SJSA1 (cell line): ENCODE measurements at places on chromosomes 7 and 10. TPM values are rescaled to one million over a fixed set of nuclear protein-coding genes. Genes with fewer than 3 reads are reported as not detected.

DNA sequence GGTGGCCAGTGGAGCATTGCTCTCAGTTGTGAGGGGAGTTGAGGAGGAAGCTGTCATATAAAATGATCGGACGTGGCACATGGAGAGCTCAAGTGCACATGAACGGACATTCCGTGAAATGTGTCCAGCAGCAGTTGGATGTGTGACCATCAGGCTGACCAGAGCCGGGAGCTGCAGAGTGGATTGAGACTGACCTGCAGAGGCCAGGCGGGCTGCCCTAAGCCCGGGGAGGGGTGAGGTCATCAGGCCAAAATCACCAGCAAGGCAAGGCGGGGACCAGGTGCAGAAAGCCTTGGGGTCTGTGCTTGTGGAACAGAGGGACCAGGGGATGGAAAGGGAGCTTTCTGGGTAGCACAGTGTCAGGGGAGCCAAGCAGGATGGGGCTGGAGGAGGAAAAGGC, 279.5 kb downstream of the CELF2 start:
- DNase-seq = no peak

- no peak for DNase-seq
Measured at GRCh38 chr10:16965344-16965616, 148.1 kb upstream of the RSU1 start.

DNA sequence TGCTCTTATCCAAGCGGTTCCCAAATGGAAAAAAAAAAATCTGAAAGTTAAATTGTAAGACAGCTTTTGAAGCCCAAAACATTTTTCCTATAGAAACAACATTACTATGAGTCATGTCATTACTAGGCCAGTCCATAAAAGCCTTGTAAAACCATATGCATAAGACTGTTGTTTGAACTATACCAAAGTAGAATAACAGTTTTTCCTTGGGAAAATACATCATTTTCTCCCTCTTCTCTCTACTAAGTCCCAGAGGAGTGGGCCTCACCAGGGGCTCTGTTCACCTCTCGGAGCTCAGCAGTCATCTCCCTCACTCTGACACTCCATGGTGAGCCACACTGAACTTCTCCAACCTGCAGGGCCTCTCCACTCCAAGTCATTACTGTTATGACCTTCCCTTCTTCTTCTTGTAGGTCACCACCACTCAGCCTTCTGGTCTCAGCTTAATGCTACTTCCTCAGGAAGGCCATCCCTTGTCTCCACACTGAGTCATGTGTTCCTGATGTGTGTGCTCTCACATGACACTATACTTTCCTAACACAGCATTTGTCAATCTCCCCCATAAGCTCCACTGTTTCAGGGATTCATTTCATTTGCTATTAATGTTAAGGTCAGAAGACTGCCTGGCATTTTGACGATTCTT, 32.5 kb downstream of the ZNF438 start:
- DNase-seq = no peak

DNA sequence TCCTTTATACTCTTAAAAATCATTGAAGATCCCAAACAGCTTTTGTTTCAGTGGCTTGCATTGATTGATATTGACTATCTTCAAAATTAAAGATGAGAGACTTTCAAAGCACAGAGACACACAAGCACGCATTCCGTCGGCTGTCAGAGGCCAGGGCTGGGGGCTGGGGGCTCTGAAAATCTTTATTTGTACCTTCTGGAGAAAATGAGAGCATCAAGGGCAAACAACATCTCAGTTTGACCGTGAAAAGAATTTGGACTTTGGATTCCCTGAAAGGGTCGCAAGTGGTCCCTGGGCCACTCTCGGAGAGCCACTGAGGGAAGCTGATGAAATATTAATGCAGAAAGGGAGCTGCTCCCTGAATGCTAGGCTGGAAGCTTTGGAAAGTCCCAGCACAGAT, 96.4 kb downstream of the CHST15 start:
- no peak for DNase-seq

GRCh38 chr7:14886533-14886932, 16.0 kb downstream of the DGKB start:
- no peak for DNase-seq

DNA sequence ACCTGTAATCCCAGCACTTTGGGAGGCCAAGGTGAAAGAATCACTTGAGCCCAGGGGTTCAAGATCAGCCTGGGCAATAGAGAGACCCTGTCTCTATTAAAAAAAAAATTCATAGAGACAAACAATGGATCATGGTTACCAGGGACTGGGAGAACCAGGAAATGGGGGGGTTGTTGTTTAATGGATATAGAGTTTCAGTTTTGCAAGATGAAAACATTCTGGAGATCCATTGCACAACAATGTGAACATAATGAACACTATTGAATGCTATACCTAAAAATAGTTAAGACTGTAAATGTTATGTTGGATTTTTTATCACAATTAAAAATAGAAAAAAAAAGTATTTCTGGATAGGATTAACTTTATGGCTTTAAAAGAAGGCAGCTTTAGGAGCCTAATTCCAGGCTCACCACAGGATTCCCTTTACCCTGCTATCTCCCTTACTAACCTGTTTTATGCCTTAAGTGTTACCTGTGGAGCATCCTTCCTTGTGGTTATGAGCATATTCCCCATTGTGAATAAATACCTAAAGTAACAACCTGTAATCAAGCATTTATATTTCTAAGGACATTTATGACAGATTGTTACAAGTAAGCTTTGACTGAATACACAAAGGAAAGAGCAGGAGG, 45.1 kb upstream of the SGCE start:
- DNase-seq = no peak

GRCh38 chr10:32981760-32982159, 23.7 kb upstream of the ITGB1 start:
- DNase-seq = no peak

GRCh38 chr7:130974794-130975193, 240.8 kb upstream of the KLF14 start:
- no peak for DNase-seq

DNA sequence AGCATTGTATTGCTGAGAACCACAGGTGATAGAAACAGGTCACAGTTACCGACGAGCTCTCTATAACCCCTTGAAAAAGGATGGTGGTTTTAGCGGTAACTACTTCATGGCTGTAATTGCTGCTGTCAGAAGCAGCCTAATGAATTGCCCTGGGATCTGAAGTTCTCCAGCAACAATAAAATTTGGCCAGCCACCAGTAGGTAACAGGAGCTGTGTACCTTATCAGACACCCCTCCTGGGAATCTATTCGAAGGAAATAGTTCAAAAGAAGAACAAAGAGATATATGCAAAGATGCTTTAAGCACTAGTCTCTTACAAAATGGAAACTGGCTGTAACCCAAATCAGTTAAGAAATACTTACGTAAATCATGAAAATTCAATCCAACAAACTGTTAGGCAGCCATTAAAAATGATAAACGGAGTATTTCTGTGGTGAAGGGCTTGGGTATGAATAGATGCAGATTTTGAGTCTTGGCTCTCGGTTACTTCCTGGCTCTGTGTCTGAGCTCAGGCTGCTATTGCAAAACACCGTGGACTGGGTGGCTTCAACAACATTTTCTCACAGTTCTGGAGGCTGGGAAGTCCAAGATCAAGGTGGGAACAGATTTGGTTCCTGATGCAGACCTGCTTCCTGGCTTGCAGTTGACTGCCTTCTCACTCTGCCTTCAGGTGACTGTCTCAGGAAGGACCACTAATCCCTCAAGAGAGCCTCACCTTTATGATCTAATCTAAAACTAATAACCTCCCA, 1.6 kb downstream of the MSRB2 start:
- DNase-seq = no peak

DNA sequence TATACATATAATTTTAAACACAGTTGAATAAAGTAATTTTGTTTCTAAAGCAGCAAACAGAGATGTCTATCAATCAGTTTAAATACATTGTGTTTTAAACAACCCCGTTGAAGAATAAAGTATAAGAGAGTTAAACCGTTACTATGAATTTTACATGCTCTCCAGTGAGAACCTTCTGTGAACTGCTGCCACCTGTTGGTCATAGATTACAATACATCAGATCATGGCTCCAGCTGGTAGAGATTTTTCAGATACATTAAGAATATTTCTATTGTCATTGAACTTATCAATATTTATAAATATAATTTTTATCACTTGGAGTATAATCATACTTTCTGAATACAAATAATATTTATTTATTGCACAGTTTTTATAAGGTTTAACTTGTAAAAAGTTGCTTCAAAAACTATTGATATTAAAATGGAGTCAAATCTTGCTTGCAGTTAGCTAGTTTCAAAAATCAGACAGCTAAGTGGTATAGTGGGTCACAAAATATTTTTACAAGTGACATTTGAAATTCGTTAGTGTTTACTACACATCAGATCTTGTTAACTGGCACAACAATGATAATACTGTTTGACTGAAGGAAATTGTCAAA, 561.2 kb upstream of the PHF14 start:
- no peak for DNase-seq

GRCh38 chr7:3549601-3550000, 248.5 kb downstream of the SDK1 start:
- no peak for DNase-seq

- peak; percentile 99 for DNase-seq
Measured at GRCh38 chr10:119596537-119597404, at the start of gene TIAL1. Gene TIAL1 (minus strand): TSS chr10:119596964. CDS start chr10:119596465, 499 bp downstream.

The PRTFDC1 gene
- total RNA-seq = 15.0 and 48.6 TPM in 2 replicates

The TBRG4 gene
- total RNA-seq = 54.9 and 67.4 TPM in 2 replicates

The TMEM176B gene
- not detected in 2 replicates for total RNA-seq

The SEMA4G gene
- total RNA-seq = 0.42 and 0.88 TPM in 2 replicates

The GTF2IRD1 gene
- total RNA-seq = 9.9 and 21.2 TPM in 2 replicates

The RSU1 gene
- total RNA-seq = 134 and 179 TPM in 2 replicates

The CPED1 gene
- total RNA-seq = 46.6 and 64.8 TPM in 2 replicates

The SPDYE6 gene
- not detected in 2 replicates for total RNA-seq

The LRRC27 gene
- 3.7 and 3.8 TPM in 2 replicates for total RNA-seq

The AOC1 gene
- total RNA-seq = not detected in 2 replicates

The ANKRD61 gene
- total RNA-seq = 0.42 TPM in 1 of 2 replicates, not detected in the other

The CYP2C19 gene
- total RNA-seq = not detected in 2 replicates
